ENCODE measurements at places on chromosomes 6 and 20.

- no peak for DNase-seq
Measured at GRCh38 chr20:46399401-46399800, 7.0 kb downstream of the ELMO2 start.

DNA sequence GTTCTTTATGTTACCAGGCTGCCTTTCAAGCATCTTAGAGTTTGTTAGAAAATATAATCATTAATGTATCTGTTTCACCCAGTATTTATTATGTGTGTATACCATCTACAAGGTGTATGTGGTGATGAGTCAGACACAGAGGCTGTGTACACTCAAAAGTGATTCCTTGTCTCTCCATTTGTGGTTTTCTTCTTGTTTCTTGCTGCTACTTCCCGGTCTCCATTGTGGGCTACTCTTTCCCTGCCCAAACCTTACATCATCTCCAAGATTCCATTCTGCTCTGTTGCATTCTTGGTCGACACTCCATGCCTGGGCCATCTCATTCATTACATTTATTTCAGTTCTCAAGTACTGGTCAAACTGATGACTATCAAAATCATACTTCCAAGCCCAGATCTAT lies 182.2 kb upstream of the STXBP5 start:
- DNase-seq, result no peak

- DNase-seq, result no peak
Measured at GRCh38 chr6:158730541-158730907, 80.7 kb downstream of the SYTL3 start.

DNA sequence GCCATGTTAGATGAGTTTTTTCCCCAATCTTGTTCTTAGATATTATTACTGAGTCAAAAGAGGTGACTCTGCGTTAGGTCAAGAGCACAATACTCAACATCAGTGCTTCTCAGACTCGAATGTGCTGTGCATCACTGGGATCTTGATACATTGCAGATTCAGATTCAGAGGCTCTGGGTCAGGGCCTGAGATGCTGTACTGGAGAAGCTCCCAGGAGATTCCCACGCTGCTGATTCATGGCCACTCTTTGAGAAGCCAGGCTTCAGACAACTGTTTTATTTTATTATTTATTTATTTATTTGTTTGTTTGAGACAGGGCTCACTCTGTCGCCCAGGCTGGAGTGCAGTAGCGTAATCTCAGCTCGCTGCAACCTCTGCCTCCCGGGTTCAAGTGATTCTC lies 41.4 kb upstream of the ARID1B start:
- DNase-seq, result no peak

DNA sequence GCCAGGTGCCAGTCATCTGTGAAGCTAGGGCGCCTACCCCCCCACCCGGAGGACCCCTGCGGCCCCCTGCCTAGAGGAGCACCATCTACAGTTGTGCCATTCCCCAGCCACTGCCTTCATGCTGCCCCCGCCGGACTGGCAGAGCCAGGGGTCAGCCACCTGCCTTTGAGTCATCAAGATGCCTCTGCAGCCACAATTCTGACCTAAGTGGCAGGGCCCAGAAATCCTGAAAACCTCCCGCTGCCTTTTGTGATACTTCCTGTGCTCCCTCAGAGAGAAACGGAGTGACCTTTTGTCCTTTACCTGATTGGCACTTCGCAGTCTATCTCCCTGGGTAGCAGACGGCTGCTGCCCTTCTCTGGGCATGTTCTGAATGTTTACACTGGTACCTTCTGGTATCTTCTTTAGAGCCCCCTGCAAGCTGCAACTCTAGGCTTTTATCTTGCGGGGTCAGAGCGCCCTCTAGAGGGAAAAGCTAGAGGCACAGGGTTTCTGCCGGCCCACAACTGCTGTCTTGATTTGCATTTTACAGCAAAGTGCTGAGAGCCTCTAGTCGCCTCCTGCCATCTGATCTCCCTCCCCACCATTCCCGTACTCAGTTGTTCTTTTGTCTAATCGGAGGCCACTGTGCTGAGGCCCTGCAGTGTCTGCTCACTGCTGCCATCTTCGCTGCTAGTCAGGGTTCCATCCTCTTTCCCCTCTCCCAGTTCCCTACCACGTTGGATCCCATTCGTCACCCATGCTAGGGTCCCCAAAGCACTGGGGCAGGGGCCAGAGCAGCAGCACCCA lies 26.9 kb downstream of the SPATA2 start:
- DNase-seq, result peak; percentile 27

- no peak for DNase-seq
Measured at GRCh38 chr20:44938637-44939036, 21.6 kb downstream of the TOMM34 start.

GRCh38 chr6:36504982-36505381 lies 42.3 kb downstream of the STK38 start:
- DNase-seq, result no peak
